ENCODE measurements at places on chromosomes 7 and 10.

- DNase-seq: no peak
These were observed 363.1 kb downstream of the GATA3 start for GRCh38 chr10:8417631-8418030.

- DNase-seq: no peak
These were observed 177.9 kb upstream of the BET1 start for GRCh38 chr7:94182066-94182465.

DNA sequence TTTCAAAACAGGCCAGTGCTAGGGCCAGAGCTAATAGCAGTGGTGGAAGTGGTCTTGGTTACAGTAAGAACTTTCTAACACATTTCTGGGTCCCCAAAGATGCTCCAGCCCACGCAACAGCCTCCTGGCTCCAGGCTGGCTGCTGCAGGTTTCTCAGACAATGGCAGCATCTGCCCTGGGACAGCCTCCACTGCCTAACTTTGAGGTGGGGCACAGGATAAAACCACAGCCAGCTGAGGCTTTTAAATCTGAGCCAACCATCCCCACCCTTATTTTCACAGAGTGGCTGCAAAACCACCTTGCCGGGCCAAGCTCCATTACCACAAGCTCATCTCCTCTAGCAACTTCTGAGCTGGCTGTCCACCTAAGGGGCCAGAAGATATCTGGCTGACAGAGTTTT lies 84.8 kb downstream of the FAM53B start:
- DNase-seq: no peak

GRCh38 chr10:100129424-100129823 lies 47.8 kb upstream of the CPN1 start:
- DNase-seq: no peak

- DNase-seq: no peak
These were observed 6.9 kb downstream of the CDHR1 start for GRCh38 chr10:84201244-84201606.

DNA sequence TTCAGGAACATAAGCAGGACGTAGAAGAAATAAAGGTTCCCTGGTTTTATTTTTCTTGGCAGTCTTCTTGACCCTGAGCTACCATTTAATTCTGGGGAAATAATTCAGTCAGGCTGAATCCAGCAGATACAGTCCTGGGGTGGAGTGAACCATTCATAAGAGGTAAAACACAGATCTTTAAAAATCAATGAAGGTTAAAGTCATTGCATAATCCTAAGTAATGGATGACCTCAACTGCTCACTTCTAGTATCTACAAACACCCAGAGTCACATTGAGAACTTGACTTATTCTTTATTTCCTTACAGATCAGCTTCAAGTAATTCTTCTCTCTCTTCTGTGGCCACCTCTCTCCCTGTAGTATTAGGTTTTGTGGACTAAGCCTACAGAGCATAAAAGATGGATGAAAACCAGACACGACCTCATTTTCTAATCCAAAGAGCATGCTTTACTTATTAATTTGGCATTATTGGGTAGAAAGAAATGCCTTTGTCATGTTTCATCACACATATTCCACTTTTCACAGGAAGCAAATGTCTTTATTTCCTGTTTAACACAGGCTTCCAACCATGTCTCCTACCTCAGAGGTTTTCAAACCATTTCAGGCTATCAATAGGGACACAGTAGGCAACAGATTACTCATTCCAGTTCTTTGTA lies 182.3 kb upstream of the IMMP2L start:
- no peak for DNase-seq

- no peak for DNase-seq
These were observed 4.1 kb upstream of the PILRB start for GRCh38 chr7:100353685-100354330.

DNA sequence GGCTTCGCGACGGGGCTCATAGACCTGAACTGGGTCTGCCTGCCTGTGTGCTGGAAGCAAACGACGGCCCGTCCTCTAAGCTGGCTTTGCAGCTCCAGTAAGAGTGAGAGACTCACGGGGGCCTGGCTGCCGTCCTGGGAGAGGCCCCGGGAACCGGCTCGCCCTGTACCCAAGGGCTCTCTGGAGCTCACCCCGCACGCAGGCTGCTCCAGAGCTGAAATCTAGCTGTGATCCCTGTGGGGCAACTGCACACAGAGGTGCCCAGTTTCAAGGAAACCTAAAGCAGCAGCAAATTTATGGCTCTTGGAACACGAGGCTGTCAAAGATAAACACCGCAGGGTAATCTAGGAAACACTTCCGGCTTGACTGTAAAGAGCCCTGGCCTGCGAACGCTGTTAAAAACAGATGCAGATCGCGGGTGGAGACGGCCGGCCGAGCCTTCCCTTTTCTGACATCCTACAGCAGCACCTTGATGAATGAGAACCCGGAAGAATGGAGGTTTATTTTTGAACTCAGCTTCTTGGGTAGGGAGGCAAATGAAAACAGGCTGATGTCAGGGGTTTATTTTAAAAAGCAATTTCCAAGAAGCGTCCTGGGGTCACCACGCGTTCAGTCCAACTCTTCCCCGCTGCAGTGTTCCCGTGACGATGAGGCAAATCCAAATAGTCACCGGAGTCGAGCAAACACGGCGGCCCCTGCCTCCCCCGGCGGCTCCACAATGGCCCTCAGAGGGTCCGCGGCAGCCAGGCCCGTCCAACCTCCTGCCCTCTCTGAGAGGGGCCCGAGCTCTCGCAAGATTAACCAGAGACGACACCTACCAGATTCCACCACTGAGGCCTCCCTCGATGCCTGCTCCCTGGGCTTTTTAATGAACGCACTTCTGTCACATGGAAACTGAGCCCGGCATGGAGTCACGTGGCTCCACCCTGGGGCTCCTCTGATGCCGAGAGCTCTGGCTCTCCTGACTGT lies 29.6 kb downstream of the AMZ1 start:
- DNase-seq: no peak

DNA sequence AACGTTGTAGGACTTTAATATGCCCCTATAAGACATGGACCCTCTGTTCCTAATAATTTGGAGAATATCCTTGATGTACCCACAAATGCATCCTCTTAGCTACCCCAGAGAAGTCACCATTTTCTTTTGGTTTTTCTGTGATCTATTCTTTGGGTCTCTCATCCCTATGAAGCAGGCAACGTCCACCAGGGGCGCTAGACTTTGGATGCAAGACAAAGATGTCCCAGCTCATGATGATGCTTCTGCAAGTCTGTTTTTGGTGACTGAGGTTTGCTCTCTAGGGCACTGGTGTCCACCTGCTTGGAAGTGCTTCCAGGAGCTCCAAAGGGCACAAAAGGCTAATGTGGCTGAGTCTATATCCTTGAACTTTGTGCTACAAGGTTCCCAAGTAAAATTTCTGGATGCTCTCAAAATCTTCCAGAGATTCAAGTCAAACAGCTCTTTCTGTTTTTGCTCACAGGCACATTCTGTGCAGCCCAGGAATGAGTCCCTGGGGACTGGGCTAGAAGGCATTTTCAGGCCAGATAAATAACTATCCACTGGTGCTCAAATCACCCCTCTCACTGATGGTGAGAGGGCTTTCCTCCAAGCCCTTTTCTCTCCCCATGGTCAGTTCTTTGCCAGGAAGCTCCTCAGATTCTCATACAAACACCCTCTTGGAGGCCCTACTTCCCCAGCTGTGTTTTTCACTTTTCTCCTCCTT lies 166.4 kb downstream of the C7orf25 start:
- no peak for DNase-seq

DNA sequence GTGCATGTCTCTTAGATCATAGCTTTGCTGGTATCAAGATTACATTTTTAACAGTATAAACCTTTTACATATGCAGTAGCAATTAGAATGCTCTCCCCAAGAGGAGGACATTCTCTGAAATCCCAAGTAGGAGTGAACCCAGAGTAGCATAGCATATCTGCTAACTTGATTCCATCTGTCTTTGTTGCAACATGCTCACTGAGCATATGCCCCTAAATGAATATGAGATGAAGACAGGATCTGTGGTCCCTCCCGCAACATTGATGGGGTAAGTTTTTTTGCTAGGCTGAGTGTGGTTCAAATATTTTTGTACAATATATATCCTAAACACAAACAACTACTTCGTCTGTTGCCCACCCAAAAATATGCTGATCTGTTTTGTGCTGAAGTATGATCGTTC lies 534.2 kb upstream of the C7orf33 start:
- DNase-seq: no peak

DNA sequence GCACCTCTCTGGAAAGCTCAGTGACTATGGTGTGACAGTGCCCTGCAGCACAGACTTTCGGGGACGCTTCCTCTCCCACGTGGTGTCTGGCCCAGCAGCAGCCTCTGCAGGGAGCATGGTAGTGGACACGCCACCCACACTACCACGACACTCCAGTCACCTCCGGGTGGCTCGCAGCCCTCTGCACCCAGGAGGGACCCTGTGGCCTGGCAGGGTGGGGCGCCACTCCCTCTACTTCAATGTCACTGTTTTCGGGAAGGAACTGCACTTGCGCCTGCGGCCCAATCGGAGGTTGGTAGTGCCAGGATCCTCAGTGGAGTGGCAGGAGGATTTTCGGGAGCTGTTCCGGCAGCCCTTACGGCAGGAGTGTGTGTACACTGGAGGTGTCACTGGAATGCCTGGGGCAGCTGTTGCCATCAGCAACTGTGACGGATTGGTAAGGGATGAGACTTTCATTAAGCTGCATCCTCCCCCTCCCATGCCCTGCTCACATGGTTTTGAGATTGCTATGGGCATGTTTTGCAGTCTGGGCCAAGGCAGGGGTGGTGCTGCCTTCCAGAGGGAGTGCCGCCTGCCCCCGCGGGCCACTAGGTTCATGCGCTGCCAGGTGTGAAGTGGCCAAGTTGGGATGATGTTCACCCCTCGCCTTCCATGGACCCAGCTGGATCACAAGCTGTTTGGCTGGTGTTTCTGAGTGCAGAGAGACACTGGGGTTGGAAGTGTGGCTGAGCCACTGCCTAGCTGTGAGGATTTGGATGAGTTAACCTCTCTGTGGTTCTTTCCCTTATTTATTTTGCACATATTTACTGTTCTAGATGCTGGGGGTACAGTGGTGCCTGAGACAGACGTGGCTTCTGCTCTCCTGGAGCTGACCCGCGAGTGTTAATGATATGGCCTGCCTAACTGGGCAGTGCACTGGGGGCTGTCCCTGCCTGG lies 2.5 kb downstream of the ADAMTS14 start:
- no peak for DNase-seq

- no peak for DNase-seq
These were observed 673.6 kb downstream of the IPMK start for GRCh38 chr10:57593983-57594573.

- DNase-seq: no peak
These were observed 28.1 kb upstream of the KNDC1 start for GRCh38 chr10:133131734-133132472.

- no peak for DNase-seq
These were observed 6.5 kb downstream of the TAF5 start for GRCh38 chr10:103374263-103374662.

GRCh38 chr10:7824251-7824650 lies 5.9 kb downstream of the TAF3 start:
- DNase-seq: no peak

- no peak for DNase-seq
These were observed 42.7 kb upstream of the ITGB8 start for GRCh38 chr7:20288036-20288435.

- DNase-seq: no peak
These were observed 97.8 kb downstream of the CHST15 start for GRCh38 chr10:123995461-123996131.

DNA sequence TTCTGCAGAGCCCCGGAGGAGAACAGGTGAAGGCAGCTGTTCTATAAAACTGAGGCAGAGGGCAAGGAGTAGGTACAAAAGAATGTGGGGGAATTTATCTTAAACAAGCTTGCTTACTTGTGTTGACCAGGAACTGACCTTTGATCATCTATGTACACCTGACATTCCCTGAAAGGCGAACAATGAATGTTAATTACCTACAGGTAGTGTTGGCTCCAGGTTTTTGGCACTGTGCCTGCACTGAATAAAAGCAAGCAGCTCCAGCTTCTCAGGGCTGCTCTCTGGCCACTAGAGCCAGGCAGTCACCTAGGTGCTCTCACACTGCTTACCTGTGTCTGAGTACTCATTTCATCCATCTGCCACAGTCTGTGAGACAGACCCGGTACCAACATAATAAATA lies 87.0 kb downstream of the RAPGEF5 start:
- DNase-seq: no peak

DNA sequence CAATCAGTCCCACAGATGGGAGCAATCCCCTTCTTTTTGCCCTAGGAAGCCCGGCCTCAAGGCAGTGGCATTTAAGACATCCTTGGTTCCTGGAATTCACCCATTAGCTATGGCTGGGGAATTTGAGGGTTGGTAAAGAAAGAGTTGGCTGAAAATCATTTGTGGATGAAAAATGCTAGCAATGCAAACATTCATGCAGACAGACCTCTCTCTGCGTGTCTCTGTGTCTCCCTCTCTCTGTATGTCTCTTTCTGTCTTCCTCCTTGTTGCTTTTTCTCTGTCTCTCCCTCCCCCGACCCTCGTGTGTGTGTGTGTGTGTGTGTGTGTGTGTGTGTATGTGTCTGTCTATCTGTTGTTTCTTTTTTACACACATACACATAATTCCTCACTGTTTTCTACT lies 19.4 kb downstream of the LDB3 start:
- no peak for DNase-seq
